Endothelial cell (in vitro differentiated cells): ENCODE measurements at places on chromosomes 1 and 21.

DNA sequence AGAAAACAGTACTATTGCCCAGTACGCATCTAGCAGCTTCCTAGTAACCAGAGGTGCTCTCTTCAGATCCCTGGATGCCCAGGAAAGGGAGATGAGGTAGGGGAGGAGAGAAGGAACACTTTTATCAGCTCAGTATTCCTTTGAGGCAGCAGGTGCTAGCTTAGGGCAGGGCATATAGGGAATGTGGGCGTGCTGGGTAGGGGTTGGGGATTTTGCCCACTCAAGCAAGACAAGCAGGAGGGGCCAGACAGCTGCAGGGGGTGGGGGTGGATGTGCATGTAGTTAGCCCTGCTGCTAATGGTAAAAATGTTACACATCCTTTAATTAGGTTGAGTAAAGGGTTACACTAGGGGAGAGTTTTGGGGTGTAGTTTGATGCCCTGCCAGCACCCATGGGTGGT lies 18.1 kb upstream of the AVPR1B start:
- DNase-seq: no peak

DNA sequence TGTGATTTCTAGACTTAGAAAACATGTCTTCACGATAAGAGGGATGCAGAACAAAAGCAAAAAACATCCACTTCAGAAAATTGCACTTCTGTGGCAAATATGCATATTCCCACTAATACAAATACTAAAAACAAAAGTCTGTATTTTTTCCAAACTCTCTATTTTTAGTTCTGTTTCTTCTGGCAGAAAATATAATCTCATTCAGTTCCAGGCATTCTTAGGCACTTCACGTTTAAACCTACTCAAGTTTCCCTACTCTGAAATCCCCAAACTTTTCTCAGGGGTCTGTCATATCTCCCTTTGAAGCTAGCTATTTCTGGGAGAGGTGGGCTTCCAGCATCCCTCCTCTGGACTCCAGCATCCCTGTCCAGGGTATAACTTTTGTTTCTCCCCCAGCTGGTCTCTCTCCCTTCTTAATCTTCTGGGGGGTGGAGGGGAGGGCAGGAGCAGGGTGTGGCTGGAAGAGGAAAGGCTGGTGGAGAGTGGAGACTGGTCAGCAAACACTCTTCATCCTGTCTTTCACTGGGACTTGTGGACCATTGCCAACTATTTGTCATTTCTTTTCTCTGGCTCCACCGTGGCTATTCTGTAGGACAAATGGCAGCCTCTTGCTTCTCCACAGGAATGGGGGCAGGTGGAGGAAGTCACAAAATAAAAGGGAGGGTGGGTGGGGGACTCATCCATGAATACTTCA lies 19.6 kb upstream of the NCF2 start:
- no peak for DNase-seq

- no peak for DNase-seq
Observed at GRCh38 chr1:98164509-98164908, 243.7 kb upstream of the DPYD start.

DNA sequence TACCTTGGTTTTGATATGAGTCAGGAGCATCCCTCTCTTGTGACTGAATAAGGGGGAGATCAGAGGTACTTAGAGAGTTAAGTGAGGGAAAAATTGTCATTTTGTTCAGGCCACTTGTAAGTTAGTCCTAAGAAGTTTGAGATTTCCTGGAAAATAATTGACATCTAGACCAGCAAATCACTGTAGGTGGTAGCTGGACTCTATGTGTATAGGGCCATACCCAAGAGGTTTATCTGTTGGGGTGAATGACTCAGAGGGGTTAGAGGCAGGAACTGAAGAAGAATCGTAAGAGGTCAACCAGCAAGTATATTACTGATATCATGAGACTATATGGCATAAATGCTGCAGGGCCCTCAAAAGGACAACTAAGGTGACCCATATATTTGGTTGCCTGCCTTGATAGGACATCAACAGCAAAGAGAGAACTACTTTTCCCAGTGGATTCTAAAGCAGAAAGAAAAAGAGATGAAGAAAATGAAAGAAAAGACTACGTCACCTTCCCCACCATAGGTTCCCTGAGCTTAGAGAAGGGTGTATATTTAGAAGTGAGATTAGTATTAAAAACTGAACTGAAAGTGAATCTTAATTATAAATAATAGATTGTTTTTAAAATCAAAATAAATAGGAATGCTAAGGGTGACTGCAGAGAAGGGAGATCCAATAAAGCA lies 8.0 kb upstream of the RNPC3 start:
- DNase-seq: no peak

DNA sequence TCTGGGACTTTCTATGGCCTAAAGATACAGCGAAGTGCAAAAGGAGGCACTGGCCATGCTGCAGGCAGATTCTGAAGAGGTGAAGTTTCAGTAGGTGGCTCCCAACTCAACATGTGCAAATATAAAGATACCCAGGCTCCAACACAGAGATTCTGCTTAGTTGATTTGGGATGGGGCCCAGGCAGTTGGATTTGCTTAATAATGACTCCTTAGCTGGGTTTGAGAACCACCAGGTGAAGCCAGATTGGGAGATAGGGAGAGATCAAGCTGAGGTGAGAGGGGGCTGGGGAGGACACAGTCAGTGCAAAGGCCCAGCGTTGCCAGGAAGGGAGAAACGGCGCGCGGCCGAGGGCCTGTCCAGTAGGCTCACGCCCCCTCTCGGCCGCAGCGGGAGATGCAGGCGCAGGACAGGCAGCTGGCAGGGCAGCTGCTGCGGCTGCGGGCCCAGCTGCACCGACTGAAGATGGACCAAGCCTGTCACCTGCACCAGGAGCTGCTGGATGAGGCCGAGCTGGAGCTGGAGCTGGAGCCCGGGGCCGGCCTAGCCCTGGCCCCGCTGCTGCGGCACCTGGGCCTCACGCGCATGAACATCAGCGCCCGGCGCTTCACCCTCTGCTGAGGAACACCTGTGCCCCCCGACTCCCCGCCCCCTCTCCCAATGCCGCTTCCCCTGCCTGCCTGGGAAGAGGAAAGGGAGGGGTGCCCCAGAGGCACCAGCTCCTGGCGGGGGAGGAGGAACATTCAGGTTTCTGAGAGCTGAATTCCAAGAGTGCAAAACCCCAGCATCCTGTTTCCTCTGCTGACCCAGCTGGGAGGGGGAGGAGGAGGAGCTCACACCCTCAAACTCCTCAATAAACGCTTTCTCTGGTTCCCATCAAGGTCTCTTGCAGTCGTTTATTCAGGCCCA lies 1.2 kb downstream of the FAM167B start:
- DNase-seq: peak; percentile 87

GRCh38 chr1:91916046-91916445 lies 30.1 kb upstream of the TGFBR3 start:
- DNase-seq: no peak

- no peak for DNase-seq
Observed at GRCh38 chr1:234875953-234876855, 252.4 kb downstream of the TOMM20 start.

- no peak for DNase-seq
Observed at GRCh38 chr1:226565476-226565875, 16.9 kb downstream of the STUM start.

DNA sequence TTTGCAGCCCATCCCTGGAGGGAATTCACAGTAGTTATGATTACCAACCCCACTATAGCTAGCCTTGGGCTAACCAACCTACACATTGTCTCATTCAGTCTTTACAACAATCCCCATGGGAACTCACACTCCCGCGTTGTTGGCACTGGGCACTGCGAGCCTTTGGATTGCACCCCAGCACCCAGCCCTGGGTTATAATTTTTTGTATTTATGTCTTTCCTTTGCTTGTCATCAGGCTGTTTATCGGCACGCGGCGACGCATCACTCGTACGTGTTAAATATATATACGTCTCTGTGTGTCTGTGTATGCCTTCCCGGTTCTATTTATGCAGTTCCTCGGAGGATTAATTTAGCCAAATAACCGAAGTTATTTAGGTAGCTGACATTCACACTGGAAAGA lies 47.2 kb upstream of the IGSF21 start:
- DNase-seq: no peak

DNA sequence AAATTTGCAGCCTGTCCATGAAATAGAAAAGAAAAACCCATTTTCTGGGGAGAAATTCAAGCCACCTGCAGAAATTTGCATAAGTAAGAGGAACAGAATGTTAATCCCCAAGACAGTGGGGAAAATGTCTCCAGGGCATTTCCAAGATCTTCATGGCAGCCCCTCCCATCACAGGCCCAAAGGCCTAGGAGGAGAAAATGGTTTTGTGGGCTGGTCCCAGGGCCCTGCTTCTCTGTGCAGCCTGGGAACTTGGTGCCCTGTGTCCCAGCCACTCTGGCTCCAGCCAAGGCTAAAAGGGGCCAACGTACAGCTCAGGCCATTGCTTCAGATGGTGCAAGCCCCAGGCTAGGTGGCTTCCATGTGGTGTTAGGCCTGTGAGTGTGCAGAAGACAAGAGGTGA lies 155.6 kb downstream of the PRDM2 start:
- no peak for DNase-seq

GRCh38 chr1:205294175-205294917 lies 27.2 kb downstream of the NUAK2 start:
- DNase-seq: no peak

GRCh38 chr1:109655615-109656519 lies at the start of gene GSTM4:
TSS of gene GSTM4 (plus strand) at chr1:109656099. CDS start at chr1:109656390, 291 bp downstream.
- peak; percentile 63 for DNase-seq

- DNase-seq: no peak
Observed at GRCh38 chr1:18339161-18339560, 141.6 kb upstream of the KLHDC7A start.

DNA sequence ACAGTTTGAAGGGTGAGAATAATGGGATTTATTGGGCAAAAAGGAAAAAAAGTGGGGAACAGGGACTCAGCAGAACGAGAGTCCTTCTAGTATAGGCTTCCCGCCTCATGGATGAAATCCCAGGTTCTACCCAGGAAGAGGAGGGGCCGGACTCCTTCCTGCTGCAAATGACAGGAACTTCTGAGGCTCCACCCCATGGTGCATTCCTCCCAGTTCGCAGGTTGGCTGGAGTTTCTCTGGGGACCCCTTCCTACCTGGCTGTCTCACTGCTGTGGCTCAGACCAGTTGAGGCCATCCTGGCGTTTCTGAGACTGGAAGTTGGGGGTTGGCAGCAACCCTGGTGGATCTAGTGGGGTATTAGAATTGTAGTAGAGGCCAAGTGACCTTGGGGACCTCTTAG lies 27.5 kb downstream of the CNIH3 start:
- no peak for DNase-seq

DNA sequence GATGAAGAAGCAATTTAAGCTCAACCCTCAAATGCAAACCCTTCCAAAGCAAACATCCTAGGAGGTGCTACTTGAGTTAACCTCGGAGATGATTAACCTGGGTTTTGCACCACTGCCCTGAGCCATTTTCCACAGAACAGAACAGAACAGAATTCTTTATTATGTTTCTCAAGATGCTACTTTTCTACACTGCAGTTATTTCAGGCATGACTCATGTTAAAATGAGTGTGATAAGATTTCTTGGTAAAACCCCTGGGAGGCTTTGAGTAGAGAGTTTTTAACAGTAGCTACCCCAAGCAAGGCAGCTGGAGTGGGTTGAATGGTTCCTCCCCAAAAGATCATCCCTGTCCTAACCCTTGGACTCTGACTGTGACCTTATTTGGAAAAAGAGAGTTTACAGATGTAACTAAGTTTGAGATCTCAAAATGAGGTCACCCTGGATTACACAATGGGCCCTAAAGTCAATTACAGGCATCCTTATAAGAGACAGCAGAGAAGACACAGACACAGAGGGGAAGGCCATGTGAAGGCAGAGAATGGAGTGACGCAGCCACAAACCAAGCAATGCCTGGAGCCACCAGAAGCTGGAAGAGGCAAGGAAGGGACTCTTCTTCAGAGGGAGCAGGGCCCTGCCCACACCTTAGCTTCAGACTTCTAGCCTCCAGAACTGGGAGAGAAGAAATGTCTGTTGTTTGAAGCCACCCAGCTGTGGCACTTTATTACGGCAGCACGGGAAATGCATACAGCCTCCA lies 153.4 kb downstream of the ETS2 start:
- DNase-seq: no peak

DNA sequence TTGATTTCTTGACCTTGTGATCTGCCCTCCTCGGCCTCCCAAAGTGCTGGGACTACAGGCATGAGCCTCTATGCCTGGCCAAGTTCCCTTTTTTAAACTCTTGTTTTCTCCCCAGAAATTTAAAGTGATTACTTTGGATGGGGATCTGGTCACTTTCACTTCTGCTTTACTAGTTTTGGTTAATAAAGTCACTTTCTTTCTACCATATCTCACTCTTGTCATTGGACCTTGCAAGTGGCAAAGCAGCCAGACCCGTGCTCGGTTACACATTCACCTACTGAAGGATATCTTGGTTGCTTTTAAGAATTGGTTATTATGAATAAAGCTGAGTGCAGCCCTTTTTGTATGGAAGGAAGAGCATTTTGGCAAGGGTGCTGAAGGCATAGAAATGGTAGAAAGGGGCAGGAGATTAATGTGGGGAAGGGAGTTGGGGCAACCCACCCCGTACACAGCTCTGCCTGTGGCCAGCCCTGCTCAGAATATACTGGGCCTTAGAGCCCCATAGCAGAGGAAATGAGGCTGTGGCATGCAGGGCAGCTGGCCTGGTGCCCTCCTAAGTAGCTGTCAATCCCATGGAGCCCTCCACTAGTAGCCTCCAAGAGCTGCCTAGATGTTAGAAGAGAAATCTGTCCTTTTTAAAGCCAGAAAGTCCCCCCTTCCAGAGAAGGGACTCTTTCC lies 40.7 kb downstream of the CD2 start:
- DNase-seq: no peak

- no peak for DNase-seq
Observed at GRCh38 chr1:26894263-26894662, 4.2 kb upstream of the GPN2 start.

GRCh38 chr1:55747408-55747841 lies 532.3 kb upstream of the USP24 start:
- no peak for DNase-seq

- DNase-seq: no peak
Observed at GRCh38 chr1:208759255-208759654, 515.1 kb upstream of the PLXNA2 start.

DNA sequence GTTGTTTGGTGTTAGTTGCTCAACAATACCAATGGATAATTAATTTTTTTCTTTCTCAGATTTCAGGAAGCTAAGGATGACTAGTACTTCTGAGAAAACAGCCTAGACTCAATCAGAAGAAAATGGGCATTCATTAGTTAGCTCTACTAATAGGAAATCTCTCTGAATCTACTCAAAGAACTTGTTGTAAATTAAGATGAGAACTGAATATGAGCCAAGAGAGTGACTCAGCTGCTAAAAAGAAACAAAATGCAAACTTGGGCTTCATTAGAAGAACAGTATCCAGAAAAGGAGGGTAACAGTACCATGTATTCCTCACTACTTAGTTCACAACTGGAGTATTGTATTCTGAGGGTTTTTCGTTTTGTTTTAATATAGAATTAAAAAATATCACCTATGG lies 12.5 kb downstream of the FOXJ3 start:
- DNase-seq: no peak
